ENCODE measurements at places on chromosomes 2 and 18.
A peak's percentile ranks its signal among the peaks of the same experiment; 100 is the strongest.

DNA sequence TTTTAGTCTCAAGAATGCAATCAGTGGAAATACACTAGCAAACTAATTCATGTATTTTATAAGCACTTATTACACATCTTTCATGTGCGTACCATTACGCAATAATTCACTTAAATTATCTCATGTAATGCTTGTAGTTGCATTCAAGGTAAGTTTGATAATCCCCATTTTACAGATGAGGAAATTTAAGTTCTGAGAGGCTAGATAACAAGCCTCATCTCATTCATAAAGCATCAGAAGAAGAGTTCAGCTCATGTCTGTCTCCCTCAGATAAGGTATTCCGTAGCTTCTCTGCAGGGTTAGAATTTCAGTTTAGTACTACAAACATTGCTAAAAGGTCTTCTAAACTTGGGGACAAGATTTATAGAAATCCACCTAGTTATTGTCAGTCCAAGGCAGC lies 47.8 kb downstream of the HNMT start:
- no peak for DNase-seq

DNA sequence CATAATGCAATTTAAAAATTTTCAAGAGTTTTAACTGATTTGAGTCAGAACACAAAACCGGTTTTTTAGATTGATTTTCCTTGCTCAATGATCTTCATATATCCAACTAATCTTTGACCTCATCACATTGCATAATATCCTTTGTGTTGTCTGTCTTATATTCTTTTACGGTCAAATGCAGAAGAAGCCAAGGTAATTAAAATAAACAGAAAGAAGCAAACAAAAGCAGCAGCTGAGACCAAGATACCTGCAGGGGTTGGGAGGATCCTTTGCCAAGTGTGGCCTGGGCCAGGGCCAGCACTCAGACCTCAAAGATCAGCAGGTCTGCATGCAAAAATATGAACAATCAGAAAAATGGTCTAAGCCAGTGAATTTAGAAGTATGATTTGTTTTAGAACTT lies 428.9 kb upstream of the NETO1 start:
- no peak for DNase-seq

- no peak for DNase-seq
Measured at GRCh38 chr2:144224472-144224871, 295.4 kb downstream of the ZEB2 start.

- DNase-seq: no peak
Measured at GRCh38 chr2:61995515-61995914, 90.0 kb downstream of the COMMD1 start.

GRCh38 chr18:51520676-51521180 lies 323.2 kb upstream of the MEX3C start:
- no peak for DNase-seq

DNA sequence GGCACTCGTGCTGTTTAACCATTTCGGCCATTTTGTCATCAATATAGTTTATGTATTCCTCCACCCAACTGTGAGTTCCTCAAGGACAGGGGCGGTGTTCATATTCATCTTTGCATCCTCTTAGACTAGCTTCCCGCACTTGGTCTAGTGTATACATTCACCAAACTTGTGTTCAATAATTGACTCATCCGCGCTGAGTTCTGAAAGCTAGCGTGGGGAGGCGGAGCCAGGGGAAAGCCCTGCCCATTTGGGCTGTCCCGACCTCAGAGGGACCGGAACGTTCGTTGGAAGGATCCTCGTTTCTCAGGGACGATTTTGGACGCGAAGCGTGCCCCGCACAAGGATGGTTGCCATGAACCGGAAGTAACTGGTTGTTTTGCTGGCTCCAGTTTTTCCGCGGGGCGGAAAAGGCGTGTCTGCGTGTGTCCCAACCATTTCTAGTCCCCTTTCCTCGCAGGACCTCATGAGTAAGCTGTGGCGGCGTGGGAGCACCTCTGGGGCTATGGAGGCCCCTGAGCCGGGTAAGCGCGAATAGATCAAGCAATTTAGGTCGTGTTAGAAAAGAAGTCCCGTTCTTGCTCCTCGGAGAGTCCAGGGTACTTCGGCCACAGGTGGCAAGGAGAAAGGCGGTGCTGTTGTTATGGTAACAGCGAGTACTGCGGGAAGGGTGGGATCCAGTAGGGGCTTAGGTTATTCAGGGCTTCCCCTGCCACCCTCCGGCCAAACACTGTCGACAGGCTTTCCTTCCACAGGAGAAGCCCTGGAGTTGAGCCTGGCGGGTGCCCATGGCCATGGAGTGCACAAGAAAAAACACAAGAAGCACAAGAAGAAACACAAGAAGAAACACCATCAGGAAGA lies at the start of gene INO80B:
TSS of gene INO80B (plus strand) at position 434 of the 858 bp plus-strand sequence. CDS start at position 464, 30 bp downstream.
- DNase-seq: peak; percentile 93

DNA sequence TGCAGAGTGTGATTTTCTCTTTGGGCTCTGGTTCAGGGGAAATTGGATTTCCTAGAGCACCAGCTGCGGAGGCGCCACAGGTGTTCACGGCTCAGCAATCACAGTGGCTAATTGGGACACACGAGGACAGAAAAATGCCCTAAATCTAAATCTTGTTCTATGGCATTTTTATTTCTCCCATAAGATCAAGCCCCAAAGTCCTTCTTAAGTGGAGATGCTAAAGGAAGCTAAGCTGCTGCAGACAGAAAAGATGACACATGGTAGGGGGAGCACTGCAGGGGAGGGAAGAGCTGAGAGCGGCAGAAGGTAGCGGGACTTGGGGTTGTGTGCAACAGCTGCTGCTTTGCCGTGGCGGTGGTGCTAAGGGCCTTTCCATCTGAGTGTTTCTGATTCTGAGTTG lies 280.6 kb downstream of the MYT1L start:
- DNase-seq: no peak

GRCh38 chr2:208227581-208228232 lies 27.2 kb downstream of the IDH1 start:
- DNase-seq: no peak

- DNase-seq: no peak
Measured at GRCh38 chr18:44759925-44760342, 79.2 kb downstream of the SETBP1 start.

- DNase-seq: no peak
Measured at GRCh38 chr2:121547646-121548045, 17.0 kb downstream of the RNU4ATAC start.

DNA sequence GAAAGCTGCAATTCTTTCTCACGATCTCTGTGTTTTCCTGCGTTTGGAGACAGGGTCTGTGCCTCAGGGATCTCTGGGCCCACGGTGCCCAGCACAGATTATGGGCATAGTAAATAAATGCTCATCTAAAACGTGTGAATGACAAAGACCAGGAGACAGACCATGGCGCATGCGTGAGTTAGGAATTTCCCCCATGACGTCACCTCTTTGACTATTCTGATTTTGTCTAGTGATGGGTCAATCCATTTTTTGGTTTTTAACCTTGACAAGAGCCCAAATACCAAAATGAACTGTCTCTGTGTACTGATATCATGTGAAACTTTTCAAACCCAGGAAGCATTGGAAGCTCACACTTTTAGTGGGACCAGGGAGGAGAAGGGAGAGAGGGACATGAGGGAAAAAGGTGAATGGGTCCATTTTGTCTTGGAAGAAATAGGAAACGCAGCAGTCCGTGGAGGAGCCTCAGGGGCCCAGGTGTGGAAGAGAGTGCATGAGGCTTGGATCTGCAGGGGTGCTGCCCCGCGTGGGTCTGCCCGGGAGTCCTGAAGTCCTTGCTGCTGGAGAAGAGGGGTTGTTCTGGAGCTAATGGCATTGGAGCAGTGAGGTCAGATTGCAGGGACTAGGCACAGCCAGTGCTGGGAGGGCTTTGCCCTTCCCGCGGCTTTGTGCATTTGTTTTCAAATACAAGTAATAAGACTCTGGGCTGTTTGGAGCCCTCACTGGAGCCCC lies 172.2 kb downstream of the ASB1 start:
- no peak for DNase-seq

GRCh38 chr2:218717262-218717661 lies 6.6 kb downstream of the TTLL4 start:
- DNase-seq: no peak

DNA sequence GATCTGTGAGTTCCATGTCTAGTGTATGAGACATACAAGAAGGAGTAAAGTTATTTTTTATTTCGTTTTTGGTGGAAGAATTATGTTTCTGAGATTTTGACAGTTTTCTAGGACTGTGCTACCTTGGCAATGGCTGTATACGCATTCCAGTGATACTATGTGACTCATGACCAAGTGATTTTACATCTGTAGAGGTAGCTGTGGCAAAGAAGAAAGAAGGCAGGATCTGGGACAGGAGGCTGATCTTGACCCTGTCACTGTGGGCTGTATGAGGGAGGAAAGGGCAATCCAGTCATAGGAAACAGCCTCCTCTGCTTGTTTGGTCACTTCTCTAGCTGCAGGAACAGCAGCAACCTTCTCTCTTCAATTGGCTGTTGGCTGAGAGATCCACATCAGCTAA lies 44.0 kb upstream of the PDCL3 start:
- no peak for DNase-seq

DNA sequence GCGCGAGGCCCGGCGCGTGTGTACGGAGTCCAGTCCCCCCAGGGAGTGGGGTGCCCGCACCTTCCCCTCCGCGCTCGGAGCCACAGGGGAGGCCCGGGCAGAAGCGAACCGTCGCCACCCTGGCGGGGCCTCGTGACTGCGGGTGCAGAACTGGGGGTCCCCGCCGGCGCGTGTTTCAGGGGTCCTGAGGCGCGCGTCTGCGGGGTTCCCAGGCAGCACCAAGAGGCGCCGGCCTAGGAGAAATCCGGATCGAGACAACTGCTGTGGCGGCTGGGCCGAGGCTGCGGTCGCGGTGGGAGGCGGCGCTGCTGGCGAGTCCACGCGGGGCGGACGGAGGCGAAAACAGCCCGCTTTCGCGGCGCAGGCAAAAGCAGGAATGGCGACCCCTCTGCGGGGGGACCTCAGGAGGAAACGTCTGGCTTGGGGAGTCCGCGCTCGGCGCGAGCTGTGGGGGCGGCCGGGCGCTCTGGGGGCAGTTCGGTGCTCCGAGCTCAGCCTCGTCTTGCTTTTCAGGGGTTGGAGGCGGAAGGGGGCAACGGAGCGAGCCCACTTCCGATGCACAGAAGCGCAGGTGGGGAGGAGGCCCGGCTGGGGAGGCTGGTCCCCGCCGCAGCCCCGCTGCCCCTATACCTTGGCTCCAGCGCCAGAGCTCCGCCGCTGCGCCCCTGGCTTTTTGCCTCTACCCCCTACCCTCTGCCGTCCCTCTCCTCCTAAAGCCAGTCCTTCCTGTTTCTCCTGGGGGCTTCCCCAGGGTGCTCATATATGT lies 81.5 kb upstream of the LDLRAD4 start:
- no peak for DNase-seq

DNA sequence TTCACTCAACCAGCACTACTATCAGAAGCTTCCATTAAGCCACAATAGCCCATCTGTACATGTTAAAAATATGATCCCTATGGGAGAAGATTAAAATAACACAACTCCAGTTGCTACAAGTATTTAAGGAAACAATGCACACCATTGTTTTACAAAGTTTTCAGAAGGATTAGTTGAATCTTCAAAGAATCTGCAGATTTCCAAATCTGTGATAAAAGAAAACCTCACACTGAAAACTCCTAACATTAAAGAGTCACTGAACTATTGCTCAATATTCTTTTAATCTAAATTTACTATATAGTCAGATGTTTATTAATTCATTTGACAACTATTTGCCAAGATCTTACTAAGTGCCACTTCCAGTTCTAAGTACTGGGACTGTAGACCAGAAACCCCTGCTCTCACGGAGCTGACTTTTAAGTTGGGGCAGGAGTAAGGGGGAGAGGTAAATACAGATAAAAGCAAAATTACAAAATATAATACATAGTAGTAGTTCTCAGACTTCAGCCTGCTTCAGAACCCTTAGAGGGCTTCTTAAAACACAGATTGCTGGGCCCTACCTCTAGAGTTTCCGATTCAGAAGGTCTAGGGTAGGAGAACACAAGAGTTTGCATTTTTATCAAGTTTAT lies 94.4 kb downstream of the STK39 start:
- no peak for DNase-seq

DNA sequence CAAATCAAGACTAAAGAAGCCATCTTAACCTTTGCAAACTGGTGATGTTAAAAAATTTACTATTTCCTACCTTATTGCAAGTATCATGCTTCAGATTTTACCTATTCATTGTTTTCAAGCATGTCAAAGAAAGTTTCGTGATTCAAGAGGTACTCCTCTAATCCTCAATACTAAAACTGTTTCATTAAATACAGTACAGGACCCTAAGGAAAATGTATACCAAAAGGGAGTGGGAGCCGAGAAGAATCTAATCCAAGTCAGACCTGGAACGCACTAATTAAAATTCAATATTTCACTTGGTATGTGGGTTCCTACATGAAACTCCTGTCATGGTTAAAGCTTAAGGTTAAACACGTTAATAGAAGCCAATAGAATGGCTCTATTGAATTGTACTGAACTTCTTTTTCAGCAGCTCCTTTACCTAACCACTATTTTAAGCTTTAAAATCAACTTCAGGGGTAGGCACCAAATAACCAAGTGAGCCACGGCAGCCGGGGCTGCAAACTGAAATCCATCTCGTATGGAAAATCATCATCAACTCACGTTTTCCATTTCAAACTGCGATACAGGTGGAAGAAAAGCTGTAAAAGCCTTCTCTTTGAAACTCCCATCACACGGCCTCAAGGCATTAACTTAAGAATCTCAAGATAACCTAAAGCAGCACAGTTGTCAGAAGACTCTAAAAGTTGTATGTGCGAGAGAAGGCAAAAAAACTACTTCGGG lies 188.8 kb downstream of the ZEB2 start:
- no peak for DNase-seq

GRCh38 chr2:149055751-149056150 lies 17.3 kb downstream of the LYPD6B start:
- DNase-seq: no peak

GRCh38 chr2:237904831-237905599 lies 45.6 kb downstream of the RAMP1 start:
- DNase-seq: no peak

DNA sequence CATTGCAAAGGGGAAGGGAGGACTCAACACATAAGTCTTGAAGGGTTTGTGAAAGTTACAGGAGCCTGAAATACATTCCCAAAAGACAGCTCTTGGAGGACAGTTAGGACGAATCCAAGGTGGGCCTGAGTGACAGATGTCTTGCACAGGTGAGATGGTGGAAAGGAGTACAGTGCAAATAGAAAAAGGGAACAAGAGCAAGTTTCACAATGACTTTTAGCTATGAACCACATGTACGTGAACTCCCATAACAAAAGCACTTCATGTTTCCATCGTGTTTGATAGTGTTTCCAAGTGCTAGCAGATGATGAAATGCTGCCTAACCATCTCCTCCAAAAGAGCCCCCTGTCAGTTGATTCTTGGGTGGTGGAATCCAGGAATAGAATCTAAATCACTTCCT lies 1.8 kb downstream of the IL18RAP start:
- DNase-seq: no peak

DNA sequence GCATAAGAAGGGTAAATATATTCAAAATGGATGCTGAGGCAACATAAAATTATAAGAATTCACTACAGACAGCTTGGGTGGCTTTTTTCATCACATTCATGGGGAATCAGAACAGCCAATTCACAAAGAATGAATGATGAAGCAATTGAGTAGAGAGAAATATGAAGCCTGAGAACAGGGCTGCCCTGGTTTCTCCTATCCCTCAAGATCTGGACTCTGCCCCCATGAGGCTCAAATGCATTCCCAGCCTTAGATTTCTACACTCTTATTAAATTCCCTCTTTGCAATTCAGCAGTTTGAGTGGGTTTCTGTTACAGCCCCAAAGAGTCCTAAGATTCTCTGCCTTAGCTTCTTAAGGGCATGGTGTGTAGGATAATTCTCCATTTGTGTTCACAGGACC lies 172.5 kb downstream of the MAIP1 start:
- DNase-seq: no peak

- no peak for DNase-seq
Measured at GRCh38 chr2:74513605-74514367, 464 bp upstream of the TLX2 start.

All from stimulated activated CD8-positive, alpha-beta memory T cell treated with anti-CD3 and anti-CD28 coated beads, Interleukin-7, amount 100 ng/mL, for 1 hour (primary cell).